ENCODE measurements at places on chromosomes 12 and 14.
A peak's percentile ranks its signal among the peaks of the same experiment; 100 is the strongest.

GRCh38 chr12:110822821-110823415 lies 23.9 kb upstream of the CCDC63 start:
- no peak for DNase-seq

- no peak for DNase-seq
Observed at GRCh38 chr14:50387548-50387947, 9.1 kb downstream of the CDKL1 start.

DNA sequence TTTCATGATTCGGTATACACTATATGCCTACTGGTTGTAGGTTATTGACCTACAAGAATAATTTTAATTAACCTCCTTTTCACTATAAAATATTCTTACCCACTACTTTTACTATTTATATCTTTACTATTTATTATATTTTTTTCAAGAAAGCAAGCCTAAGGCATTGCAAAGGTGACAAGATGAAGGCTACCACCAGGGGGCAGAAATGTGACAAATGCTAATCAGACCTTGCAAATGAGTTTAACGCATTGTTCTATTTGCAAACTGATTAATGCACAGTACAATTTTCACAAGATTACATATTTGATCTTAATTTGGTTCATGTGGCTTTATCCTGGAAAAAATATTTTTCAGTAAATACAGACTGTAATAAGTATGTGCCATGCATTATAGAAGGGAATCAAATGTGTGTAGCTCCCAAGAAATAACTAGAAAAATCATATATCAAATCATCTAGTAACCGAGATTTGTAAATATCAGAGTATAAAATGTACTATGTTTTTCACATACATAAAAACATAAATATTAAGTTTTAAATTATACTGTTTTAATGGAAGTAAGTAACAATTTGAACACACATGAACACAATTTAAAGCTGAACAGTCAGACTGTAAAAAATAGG lies 107.0 kb downstream of the ADAMTS20 start:
- DNase-seq, result peak; percentile 50

DNA sequence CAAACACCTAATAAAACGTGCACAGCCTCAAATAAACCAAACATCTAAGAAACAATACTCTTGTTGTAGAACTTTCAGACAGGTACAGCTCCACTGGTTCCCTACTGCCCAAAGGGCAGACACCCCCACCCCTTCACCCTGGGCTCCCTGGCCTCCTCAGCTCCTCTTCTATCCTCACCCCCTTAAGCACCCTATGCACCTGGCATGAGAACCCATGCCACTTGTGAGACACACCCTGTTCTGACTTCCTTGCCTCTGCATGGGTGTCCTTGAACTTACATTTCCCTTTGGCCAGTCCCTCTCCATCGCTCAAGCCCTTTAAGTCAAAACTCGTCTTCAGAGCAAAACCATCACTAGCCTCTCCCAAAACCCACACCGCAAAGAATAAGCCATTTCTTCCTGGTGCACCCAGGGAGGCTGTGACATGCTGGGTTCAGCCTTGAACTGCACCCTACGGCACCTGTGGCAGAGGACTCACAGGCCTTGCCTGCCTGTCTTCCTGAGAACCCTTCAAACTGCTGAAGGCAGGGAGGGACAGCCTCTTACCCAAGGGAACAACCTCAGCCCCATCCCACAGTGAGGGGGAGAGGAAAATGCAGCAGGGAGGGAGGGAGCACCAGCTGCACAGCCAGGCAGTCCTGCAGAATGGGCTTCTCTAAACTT lies 12.6 kb upstream of the ACTR6 start:
- no peak for DNase-seq

DNA sequence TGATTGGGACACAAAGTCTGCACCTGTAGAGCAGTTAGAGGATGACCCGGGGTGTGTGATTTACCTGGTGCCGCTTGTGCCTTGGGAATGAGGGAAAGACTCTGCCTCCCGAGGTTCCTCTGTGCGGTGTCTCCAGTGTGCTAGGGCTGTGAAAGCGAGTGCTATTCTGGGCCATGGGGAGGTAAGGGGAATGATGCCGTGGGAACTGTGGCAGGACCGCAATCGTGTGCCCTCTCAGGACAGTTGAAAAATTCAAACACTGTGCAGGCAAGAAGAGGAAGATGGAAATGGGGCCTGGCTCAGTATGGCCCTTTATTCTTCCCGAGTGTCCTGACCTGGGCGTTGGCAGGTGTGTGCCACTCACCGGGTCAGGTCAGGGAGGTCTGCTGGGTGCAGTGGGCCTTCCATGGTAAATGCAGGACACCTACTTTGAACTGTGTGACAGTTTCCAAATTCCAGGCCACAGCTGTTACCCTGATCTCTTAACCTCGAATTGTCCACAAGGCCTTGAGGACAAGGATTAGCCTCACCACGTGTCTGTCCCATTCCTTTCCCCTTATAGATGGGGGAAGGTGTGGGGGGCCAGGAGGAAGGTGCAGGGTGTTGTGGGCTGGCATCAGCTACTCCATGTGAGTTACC lies 1.4 kb downstream of the SIVA1 start:
- no peak for DNase-seq

- no peak for DNase-seq
Observed at GRCh38 chr12:127240249-127240929, 1026.6 kb upstream of the TMEM132C start.

- DNase-seq, result peak; percentile 53
Observed at GRCh38 chr14:77071938-77072388, 26.1 kb upstream of the CIPC start.
